ENCODE measurements at places on chromosomes 4 and X.

- no peak for DNase-seq
Observed at GRCh38 chrX:70478526-70479245, 34.1 kb downstream of the DLG3 start.

DNA sequence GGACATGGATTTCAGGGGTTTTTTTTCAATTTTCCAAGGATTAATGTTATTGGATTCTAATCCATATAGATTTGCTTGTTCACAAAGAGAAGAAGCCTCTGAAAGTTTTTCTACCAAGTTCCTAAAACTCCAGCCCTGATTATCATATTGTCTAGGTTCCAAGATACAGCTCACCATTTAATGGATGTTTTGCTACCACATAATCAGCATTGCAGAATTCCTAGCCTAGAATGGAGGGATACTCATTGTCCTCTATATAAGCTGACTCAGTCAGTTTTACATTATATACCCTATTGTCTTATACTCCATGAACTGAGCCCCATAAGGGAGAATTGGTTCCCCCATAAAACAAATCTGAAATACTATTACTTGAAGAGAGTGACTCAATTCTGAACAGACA lies 664.7 kb upstream of the FAM241A start:
- DNase-seq = no peak

- no peak for DNase-seq
Observed at GRCh38 chr4:76388160-76388908, 32.6 kb downstream of the CCDC158 start.

DNA sequence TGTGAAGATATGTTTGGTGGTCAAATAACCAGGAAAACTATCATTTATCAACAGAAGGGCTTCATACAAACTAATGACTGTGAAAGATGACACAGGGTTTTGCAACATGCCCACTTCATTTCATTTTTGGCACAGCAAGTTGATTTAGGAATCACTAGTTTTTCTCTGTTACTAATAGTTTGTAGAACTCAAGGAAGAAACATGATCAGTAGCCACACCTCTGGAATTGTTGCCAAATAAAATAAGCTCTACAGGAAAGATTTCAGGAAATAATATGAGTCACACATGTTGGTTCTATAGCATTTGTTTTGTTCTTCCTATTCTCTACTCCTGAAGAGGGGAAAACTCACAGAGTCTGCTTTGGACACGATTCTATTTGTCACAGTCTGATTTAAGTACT lies 255.4 kb downstream of the TLL1 start:
- no peak for DNase-seq

- no peak for DNase-seq
Observed at GRCh38 chrX:15056044-15056443, 182.8 kb downstream of the MOSPD2 start.

GRCh38 chr4:148649652-148650331 lies 207.6 kb upstream of the NR3C2 start:
- DNase-seq = no peak
